Sigmoid colon (tissue), 7 donors: ENCODE measurements at places on chromosomes 2 and 18. TPM values are rescaled to one million over a fixed set of nuclear protein-coding genes. Genes with fewer than 3 reads are reported as not detected.

GRCh38 chr18:76943542-76944339, 121.4 kb downstream of the ZNF236 start:
- peak; percentile 90 for DNase-seq

DNA sequence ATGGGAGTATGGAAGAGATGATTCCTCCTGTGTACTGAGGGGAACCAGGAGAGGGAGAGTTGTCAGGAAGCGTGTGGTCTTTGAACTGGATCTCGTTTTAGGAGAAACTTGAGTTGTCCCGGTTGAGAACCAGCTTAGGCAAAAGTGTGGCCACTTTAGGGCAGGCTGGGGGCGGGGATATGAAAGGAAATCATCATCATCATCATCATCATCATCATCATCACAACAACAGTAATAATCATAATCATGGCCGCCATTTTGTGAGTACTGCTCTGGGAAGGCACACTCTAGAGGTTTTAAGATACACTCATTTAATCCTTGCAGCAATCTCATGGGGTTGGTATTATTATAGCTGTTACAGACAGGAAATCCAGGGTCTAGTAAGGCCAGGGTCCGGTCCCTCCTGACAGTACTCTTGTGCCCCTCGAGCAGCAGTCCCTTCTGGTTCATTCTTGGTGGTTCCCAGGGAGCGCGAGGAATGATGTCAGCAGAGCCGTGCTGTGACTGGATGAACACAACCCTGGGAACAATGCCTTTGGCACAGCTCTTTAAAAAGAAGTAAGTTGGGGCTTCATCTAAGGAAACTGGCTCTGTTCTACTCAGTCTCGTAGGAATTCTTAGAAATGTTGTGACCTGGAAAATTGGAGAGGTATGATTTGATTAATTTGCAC, 33.8 kb downstream of the PARD3B start:
- no peak for DNase-seq

The UPP2 gene
- not detected for polyA plus RNA-seq

DNA sequence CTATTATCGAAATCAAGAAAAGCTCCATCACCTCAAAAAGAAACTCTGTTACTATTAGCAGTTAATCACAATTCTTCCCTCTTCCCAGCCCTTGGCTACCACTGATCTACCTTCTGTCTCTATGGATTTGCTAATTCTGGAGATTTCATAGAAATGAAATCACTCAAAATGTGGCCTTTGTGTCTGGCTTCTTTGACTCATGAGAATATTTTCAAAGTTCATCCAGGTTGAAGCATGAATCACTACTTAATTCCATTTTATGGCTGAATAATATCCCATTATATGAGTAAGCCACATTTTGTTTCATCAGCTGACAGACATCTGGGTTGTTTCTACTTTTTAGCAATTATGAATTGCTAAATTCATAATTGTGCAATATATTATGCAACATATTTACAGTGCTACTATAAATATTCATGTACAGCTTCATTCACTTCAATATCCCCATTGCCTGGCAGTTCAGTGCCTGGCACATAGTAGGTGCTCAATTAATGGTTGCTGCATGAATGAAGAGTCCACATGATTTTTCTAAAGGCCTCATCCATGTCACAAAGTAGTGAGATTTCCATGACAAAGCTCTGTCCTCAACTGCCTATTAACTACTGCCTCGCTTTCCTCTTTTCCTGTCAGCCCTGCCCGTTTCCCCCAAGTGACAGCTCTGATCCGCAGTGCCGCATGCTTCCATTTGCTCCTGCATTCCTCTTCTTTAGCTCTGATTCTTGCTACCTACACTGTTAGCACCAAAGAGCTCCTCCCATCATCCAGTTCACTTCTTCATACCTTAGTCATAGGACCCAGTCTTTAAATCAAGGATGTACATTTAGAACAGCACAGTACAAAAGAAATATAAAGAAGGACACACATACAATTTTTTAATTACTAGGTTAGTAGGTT, 32.8 kb downstream of the CCDC93 start:
- no peak for DNase-seq

DNA sequence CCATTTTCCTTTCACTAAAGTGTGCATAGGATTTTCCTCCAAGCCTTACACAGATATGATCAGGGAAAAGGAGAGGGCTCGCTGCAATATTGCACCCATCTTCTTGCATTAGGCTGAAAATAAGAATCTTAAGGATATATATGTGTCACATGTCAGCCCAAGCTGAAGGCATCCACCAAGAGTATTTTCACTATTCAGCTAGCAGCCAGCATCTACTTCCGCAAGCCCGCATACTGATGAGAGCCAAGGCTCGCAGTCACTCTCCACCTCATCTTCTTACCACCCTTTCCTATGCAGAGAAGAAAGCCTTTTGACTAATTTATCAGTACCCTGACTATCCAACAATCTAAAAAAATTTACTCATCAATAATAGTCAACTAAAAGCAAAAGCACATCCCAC, 6.1 kb downstream of the TMEM163 start:
- no peak for DNase-seq

- DNase-seq, result no peak
Measured at GRCh38 chr18:56109757-56110156, 521.8 kb upstream of the TCF4 start.

- DNase-seq, result no peak
Measured at GRCh38 chr2:178386986-178387597, 63.9 kb downstream of the PRKRA start.

The SPRED2 gene
- 31.2 TPM for polyA plus RNA-seq

DNA sequence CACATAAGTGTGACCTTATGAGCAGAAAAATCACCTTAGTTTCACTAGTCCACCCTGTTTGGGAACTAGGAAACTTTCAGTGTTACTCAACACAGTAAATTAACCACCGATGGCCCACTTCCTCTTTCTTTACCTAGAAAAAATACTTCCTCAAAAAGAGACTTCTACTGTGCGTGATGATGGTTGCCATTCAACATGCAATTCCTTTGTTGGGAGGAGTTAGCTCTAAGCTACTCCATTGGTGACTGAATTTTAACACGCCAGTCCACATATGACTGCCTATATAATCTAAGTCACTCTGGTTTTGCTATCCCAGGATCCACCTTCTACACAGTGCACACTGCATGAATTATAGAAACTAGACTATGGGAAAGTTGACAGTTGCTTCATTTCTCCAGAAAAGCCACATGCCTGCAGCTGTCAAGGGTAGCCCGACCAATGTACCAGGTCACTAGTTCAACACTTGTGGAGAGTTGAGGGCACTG, 47.8 kb upstream of the REG3G start:
- no peak for DNase-seq

- DNase-seq, result no peak
Measured at GRCh38 chr2:118146315-118147283, 58.3 kb downstream of the INSIG2 start.

The COL3A1 gene
- polyA plus RNA-seq, result 29.1 TPM

DNA sequence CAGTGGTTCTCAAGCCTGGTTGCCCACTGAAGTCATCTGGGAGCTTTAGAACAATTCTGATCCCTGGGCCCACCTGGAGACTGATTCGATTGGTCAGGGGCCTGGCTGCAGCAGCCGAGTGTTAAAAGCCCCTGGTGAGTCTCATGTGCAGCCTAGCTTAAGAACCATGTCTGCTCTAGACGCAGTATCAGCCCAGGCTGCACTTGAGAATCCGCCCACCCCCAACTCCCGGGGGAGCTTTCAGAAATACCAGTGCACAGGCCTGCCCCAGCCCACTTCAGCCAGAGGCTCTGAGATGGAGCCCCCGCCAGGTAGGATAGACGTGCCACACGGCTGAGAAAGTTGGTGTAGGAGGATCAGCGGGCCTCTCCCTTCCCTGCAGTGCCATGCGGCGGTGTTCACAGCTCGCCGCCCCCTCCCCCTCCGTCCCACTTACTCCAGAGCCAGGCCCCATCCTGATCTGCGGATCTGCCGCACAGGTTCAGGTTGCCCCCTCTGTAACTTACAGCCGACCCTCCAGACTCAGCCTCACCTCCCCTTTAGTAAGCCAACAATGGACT, 209.0 kb upstream of the RAB12 start:
- no peak for DNase-seq

The RGPD5 gene
- 3.6 TPM for polyA plus RNA-seq

The IL37 gene
- polyA plus RNA-seq, result not detected

The APOB gene
- 0.12 TPM for polyA plus RNA-seq

The SCN2A gene
- polyA plus RNA-seq, result 0.17 TPM

The IL1B gene
- polyA plus RNA-seq, result 6.0 TPM

The DSG1 gene
- polyA plus RNA-seq, result not detected

DNA sequence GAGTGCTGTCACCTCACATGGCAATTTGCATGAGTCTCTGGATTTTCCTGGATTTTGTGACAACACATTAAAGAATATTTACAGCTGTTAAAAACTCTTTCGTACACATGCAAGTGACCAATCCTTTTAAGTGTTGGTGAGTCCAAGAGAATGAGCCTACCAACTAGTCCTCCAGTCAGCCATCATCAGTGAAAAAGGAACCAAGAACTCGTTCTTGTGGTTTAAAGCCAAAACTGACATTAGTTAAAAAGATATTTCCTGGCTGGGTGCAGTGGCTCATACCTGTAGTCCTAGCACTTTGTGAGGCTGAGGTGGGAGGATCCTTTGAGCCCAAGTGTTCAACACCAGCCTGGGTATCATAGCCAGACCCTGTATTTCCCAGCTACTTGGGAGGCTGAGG, 215.4 kb upstream of the ITGA4 start:
- no peak for DNase-seq

DNA sequence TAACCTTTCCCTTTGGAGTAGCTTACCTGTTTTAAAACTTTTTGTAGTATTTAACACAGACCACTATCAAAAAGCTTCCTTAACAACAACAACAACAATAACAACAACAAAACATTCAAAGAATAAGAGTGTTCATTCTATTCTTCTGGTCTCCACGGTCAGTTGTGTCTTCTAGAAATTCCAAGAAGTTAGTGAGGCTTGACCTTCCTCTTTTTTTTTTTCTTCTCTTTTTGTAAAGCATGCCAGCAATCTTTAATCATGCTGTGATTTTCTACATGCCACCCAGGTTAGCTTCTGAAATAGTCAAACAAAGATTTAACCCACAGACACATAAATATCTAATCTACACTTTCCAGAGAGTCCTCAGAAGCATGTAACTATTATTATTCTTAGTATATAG, 28.4 kb upstream of the KLHL14 start:
- no peak for DNase-seq

- DNase-seq, result no peak
Measured at GRCh38 chr2:179636100-179636980, 225.1 kb downstream of the ZNF385B start.

DNA sequence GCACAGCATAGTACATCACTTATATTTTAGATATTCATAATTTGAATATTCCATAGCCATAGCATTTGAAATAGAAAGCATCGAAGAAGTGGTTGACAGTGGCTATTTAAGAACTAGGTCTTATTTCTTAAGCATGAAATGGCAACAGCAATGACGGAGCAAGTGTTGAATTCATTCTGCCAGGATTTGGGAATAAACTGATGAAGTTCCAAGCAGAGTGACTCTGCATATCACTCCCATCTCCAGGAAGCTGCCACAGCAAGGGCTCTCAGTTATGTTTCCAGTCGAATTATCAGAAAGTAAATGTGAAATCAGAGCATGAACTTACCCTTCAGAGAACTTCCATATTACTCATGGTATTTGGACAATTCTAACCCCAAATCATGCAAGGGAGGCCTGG, 208.1 kb downstream of the IKZF2 start:
- no peak for DNase-seq

- DNase-seq, result no peak
Measured at GRCh38 chr2:147331790-147332419, 512.9 kb upstream of the ACVR2A start.

The UCN gene
- not detected for polyA plus RNA-seq

The ACTG2 gene
- 441 TPM for polyA plus RNA-seq

DNA sequence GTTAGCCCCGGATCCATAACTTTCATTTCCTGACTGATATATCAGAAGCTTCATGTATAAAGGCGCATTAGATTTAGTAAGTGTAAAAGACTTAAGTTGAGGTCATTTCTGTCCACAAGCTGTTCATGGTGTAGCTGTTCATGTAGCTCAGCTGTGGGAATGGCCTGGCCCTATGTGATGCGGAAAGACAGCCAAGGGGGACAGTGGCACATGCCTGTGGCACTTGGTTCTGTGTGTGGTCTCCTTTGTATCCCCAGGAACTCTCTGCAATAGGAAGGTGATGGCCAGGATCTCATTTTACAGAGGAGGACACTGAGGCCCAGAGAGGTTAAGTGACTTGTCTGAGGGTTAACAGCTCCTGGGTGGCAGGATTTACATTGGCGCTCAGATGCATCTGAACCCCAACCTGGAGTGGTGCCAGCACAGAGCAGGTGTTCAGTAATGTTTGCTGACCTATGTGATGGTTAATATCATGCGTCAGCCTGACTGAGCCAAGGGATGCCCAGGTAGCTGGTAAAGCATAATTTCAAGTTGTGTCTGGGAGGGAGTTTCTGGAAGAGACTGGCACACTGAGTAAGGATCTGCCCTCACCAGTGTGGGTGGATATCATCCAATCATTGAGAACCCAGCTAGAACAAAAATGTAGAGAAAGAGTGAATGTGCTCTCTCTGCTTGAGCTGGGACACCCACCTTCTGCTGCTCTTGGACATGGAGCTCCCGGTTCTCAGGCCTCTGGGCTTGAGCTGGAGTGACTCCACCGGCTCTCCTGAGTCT, 25.4 kb downstream of the HPCAL1 start:
- DNase-seq, result no peak

The CLIP4 gene
- polyA plus RNA-seq, result 8.4 TPM

DNA sequence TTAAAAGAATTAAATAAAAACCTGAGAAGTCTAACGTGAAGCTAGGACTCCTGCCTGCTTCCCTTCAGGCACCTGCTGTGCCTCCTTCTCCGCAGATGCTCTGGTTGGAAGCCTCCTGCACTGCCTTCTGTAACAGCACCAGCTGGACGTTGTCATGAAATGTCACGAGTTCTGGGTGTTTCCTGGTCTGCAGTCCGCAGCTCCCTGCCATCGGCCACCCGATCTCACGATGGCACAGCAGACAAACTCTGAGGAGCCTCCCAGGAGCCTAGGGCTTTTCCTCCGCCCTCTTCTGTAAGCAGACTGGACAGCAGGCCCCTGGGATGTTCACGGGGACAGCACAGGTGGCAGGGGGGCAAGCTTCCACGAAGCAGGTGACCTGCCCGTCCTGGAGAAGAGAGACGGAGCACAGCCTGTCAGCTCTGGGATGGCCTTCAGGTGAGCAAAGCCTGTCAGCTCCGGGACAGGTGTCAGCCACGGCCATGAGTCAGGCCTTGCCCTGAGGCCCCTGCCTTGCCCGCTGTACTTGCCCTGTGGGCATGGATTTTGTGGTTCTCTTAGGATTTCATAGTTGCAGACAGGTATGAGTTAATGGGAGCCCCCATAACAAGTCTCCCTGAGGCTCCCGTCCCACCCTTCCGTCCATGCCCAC, 110.3 kb downstream of the PXDN start:
- peak; percentile 57 for DNase-seq
